ENCODE measurements at places on chromosomes 2 and 18. TPM values are rescaled to one million over a fixed set of nuclear protein-coding genes. Genes with fewer than 3 reads are reported as not detected.

Gene TMEFF2
- 0.43 TPM for total RNA-seq

Gene SCN9A
- 9.0 TPM for total RNA-seq

Gene AQP12B
- total RNA-seq: 0.04 TPM

Gene COPS7B
- total RNA-seq: 15.9 TPM

DNA sequence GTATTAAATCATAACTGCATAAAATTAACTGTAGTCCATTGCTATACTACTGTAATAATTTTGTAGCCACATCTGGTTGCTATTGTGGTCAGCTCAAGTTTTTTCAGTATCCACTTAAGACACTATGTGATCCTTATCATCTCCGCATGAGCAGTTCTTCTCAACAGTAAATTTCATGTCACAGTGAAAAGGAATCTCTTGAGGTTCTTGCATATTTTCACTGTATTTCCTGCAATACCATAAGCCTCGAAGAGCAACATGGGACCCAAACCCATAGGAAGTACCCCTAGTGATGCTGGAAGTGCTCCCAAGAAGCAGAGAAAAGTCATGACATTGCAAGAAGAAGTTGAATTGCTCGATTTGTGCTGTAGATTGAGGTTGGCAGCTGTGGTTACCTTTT is 86.7 kb downstream of the LDLRAD4 start:
- no peaks in the 10 kb centered on the region for H3K27me3 ChIP-seq
- DNase-seq: no peak
- H3K27ac ChIP-seq: no peak overlapping the region
- H3K4me3 ChIP-seq: no peak overlapping the region
- H3K4me1 ChIP-seq: peaks cover 10% of the 10 kb centered on the region

DNA sequence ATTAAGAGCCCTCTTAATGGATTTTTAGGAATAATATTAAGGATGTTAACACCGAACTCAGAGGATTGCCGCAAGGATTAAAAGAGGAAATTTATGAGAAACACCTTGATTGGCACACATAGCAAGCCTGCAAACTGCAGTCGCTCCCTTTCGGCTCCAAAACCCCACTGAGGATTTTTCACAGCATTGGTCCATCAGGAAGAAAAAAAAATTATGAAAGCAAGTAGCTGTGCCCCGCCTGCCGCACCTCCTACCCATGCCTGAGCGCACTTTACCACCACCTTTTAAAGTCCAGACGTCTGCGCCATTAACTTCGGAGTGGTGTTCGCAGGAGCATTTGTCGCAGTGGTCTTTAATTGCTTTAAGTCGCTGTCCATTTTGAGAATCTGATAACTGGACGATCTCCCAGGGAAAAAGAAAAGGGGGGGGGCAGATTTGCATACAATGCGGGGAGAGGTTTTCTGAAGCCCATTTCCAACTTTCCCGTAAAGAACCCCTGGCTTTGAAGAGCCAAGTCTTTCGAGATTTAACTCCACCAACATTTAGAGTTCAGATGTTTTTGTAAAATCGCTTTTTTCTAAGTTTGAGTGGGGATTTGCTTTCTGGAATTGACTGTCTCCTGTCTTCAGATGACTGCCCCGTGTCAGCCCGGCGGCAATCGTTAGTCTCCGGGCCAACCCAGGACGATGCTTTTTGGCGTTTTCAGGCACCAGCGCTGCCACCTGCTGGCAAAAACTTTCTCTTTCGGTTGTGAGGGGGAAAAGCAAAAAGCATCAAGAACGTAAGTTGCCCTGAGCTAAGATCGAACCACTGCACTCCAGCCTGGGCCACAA is 913 bp upstream of the TRABD2A start:
- H3K27ac ChIP-seq: no peak overlapping the region
- peak overlapping the region; percentile 73 for H3K4me3 ChIP-seq
- DNase-seq: peak; percentile 85
- H3K4me1 ChIP-seq: peaks cover 14% of the 10 kb centered on the region
